ENCODE measurements at places on chromosomes 16 and 17.

- no peak for DNase-seq
Observed at GRCh38 chr17:67862614-67863217, 37.4 kb downstream of the BPTF start.

DNA sequence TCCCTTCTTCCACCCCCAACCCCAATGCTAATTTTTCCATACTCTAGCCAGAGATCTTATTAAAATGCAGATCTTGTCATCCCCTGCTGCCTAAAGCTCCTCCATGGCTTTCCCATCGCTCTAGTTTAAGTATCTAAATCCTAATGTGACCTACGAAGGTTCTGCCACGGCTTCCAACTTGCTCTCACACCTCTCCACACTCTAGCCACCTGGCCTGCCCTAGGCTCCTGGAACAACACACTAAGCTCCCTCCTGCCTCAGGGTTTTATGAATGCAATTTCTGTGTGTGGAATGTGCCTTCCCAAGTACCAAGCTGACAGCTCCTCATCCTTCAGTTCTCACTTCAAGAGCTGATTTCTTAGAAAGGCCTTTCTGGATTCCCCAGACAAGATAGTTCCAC, 16.6 kb downstream of the NXPH3 start:
- DNase-seq = no peak

GRCh38 chr17:63703029-63703428, 3.1 kb upstream of the LIMD2 start:
- DNase-seq = no peak

GRCh38 chr17:62187681-62188080, 122.6 kb upstream of the MED13 start:
- DNase-seq = no peak

GRCh38 chr16:71373073-71373472, 14.6 kb downstream of the CALB2 start:
- no peak for DNase-seq

GRCh38 chr17:18181358-18181757, 2.3 kb upstream of the ALKBH5 start:
- DNase-seq = no peak

- DNase-seq = no peak
Observed at GRCh38 chr17:57949649-57950048, 5.6 kb downstream of the CUEDC1 start.

DNA sequence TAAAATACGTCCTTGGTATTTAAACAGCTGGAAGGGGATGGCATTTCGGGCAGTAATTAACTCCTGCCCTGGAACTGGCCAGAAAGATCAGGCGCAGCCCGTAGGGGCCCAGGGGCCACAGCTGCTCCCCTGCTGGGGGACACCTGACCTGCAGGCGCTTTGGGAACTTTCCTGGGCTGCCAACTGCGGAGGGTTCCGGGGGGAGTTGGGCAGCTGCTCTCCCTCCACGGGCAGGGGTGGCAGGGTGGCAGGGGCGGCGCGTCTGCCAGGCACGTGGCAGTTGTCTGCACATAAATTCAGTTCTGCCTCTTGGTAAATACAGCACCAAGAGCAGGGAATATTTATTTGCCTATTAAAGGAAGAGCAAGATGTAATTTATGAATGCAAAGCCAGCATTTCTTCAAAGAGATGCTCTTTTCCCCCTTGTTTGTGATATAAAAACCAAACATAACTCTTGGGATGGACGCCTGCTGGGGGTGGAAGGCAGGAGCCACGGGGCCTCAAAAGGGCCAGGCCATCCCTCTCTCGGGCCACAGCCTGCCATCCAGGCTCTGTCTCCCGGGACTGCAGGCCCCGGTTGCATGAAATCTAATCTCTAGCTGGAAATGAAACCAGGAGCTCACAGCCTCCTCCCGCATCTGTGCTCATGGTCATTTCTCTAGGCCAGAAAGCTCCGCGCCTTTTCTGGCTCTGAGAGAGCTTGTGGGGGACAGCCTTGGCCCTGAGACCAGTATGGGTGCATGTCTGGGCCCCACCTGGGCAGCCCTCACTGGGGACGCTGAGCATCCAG, 29.9 kb upstream of the CHMP6 start:
- no peak for DNase-seq

DNA sequence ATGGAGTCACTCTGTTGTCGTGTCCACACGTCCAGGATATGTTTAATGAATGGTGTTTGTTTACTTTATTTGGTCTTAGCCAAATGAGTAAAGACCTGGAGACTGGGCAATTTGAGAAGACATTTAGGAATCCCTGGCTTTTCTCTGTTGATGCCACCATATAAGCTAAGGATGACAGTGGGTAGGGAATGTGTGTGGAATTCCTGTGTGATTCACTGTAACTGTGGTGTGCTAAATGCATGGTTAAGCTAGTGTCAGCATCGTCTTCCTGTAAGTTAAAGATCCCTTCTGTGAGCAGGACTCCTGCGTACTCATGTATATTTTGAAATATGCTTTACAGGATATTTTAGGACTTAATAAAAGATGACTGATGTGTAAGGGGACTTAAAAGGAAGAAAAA, 26.4 kb downstream of the GOSR1 start:
- DNase-seq = no peak

GRCh38 chr17:75830164-75831031, 13.8 kb downstream of the UNC13D start:
- DNase-seq = no peak

- no peak for DNase-seq
Observed at GRCh38 chr16:78816499-78817195, 717.2 kb downstream of the WWOX start.

DNA sequence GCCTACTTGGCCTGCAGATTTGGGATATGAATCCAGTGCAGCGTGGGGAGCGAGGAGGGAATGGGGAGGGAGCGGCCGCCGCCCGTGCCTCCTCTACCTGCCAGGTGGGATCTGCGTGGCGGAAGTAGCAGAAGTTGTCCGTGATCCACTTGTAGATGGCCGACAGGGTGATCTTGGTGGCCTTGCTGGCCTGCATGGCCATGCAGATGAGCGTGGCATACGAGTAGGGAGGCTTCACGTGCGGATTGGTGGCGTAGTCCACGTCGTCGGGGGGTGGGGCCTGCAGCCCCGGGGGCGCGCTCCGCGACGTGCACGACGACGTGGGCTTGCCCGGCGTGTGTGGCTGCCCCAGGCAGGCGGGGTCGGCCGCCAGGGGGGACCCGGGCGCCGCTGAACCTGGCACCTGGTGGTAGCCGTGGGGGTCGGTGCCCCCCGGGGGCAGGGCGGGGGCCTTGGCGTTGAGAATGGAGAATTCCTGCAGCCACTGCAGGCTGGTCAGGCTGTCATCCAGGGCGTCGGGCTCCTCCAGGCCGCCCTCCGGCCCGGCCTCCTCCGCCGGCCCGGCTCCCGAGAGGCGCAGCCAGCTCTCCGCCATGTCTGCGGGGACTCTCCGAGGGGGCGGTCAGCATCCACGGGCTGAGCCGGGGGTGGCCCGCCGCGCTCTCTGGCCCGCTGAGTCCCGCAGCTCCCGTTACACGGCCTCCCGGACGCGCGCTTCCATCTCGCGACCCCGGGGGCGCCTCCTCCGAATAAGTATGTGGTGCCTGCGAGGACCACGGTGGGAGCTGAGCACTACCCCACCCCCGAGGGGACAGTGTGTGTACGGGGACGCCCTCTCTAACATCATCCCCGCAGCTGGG, 1.0 kb downstream of the FOXJ1 start:
- no peak for DNase-seq

DNA sequence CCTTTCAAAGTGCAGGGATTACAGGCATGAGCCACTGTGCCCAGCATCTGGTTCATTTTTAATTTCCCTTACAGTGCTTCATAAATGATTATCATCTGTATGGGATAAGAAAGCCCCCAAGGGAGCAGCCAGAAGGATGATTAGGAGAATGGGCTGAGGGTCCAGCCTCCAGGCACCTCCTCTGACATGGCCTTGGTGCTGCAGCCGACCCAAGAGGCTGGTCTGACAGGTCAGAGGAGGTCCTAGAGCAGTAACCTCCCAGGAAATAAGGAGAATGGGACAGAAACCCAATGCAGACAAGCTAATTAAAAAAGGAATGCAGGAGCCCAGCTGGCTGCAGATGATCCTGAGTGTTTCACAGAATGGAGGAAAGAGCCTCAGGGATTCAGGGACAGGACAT, 29.0 kb downstream of the MRC2 start:
- DNase-seq = no peak

GRCh38 chr16:71826533-71827017, 17.9 kb upstream of the AP1G1 start:
- DNase-seq = no peak

DNA sequence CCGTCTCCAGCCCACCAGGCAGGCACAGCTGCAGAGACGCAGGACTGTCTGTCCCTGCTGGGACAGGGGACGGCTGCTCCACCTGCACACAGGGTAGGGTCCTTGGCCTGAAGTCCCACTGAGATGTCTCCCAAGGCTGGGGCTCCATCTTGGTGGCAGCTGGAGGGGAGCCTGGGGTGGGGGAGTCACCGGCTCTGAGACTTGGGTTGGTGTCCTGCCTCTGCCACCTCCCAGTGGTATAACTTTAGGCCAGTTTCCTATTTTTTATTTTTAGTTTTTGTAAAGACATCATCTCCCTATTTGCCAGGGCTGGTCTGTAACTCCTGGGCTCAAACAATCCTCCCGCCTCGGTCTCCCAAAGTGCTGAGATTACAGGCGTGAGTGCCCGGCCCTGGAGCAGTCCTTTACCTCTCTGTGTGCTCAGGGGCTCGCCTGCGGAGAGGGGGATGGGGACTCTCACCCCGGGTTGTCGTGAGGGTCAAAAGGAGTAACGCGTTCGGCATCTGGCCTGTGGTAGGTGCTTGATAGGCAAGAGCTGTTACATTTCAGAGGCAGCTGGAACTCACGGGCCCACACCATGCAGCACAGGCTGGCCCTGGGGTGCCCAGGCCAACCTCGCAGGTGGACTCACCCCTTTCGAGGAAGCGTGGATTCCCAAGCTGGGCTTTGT, 46.6 kb upstream of the DOC2B start:
- DNase-seq = no peak

GRCh38 chr17:4842376-4842775, 9.2 kb downstream of the MINK1 start:
- no peak for DNase-seq

DNA sequence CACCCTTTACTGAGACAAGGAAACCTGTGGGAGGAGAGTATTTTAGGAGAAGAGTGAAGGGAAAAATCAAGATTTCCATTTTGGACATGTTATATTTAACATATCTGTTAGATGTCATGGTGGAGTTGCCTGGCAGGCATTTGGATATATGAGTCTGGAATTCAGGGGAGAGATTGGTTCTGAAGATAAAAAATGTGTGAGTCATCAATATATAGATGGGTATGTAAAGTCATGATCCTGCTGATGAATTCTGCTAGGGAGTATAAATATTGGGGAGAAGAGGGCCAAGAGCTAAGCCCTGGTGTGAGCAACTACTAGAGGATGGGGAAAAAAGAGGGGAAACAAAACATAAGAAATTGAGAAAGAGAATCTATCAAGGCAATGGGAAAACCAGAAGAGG, 151.3 kb upstream of the SOX9 start:
- DNase-seq = no peak

DNA sequence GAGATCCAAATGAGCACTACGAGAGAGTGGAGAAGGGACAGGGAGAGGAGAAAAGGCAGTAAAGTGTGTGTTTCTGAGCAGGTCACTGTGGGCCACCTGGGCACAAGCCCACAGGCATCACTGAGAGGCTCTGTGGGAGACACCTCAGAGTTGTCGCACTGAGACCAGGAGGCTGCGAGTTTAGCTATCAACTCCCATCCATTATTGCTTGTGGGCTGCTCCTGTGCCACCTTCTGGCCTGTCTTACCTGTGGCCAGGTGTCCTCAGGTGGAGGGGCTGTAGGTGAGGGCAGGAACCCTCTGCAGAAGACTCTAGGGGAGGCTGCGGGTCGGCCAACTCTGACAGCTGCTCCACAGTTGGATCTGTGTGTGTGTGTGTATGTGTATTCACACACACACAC, 2.5 kb upstream of the PRR29 start:
- no peak for DNase-seq

- DNase-seq = no peak
Observed at GRCh38 chr17:19346351-19347255, 15.9 kb downstream of the B9D1 start.

DNA sequence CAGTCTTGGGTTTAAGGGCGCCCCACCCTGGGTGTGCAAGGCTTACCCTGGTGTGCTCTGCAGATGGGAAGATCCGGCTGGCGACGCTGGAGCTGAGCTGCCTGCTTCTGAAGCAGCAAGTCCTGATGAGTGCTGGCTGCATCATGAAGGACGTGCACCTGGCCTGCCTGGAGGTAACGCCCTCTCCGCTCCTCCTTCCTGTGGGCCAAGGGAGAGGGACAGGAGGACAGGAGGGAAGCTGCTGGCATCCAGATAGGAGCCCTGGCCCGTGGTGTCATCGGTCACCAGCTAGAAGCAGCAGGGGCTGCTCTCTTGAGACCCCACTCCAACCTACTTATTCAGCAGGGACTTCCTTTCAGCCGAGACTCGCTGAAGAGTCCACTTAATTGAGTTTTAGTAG, 97.8 kb downstream of the CLEC16A start:
- DNase-seq = no peak

- DNase-seq = no peak
Observed at GRCh38 chr17:35387496-35387895, 14.1 kb upstream of the SLFN11 start.

- no peak for DNase-seq
Observed at GRCh38 chr17:58165981-58166380, 801 bp upstream of the OR4D2 start.

GRCh38 chr17:13209081-13209480, 191.3 kb upstream of the ELAC2 start:
- DNase-seq = no peak

- DNase-seq = no peak
Observed at GRCh38 chr17:1473170-1473569, 17.1 kb upstream of the CRK start.

GRCh38 chr16:168424-168823, 2.6 kb downstream of the HBM start:
- DNase-seq = no peak

DNA sequence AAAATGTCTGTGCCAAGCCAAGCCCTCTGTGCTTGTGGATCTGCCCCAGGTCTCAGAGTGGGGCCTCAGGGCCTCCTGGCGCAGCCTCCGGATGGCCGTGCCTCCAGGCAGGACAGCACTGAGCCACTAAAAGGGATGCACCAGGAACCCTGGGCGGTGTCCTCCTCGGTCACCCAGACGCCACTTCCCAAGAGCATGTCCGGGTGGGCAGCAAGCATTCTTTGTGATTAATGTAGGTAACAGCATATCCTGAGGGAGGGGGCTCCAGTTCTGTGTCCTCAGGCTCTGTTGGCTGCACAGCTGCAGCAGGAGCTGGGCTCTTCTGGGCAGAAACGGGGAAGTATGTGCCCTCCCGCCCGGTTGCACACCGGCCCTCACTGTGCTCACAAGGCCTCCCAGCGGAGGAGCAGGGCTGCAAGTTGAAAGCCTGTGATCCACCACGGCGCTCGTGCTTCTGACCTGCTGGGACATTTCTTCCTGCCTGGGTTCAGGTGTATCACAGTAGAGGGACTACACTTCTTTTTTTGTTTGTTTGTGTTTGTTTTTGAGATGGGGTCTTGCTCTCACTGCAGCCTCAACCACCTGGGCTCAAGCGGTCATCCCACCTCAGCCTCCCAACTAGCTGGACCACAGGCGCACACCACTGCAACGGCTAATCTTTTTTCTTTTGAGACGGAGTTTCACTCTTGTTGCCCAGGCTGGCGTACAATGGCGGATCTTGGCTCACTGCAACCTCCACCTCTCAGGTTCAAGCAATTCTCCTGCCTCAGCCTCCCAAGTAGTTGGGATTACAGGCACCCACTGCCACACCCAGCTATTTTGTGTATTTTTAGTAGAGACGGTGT, 37.9 kb upstream of the CHMP6 start:
- no peak for DNase-seq

All from NCI-H2227 treated with DMSO at 0.1 percent for 48 hours (cell line).